ENCODE measurements at places on chromosomes 6 and 20. TPM values are rescaled to one million over a fixed set of nuclear protein-coding genes. Genes with fewer than 3 reads are reported as not detected.

SH3BGRL2 gene
- total RNA-seq = 51.2 TPM

ADGRF5 gene
- total RNA-seq = 324 TPM

SCGN gene
- total RNA-seq = 18.1 TPM

CD93 gene
- 43.8 TPM for total RNA-seq
